ENCODE measurements at places on chromosomes 11 and 22.

DNA sequence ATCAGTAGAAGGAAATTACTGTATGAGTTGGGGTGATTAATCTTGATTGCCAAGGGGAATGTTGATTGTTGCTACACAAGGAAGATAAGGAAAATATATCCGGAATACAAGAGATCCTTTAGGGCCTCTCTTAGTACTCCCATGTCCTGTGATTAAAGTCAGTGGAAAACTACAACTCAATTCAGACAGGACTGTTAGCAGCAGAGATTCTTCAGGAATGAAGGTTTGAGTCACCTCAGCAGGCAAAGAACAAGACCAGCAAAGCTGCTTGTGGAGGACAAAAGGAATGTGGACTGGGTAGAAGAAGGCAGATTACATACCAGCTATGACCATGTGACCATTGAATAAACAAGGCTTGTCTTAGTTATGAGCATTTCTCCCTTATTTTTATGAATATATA is 478.2 kb downstream of the BUD13 start:
- DNase-seq = no peak

DNA sequence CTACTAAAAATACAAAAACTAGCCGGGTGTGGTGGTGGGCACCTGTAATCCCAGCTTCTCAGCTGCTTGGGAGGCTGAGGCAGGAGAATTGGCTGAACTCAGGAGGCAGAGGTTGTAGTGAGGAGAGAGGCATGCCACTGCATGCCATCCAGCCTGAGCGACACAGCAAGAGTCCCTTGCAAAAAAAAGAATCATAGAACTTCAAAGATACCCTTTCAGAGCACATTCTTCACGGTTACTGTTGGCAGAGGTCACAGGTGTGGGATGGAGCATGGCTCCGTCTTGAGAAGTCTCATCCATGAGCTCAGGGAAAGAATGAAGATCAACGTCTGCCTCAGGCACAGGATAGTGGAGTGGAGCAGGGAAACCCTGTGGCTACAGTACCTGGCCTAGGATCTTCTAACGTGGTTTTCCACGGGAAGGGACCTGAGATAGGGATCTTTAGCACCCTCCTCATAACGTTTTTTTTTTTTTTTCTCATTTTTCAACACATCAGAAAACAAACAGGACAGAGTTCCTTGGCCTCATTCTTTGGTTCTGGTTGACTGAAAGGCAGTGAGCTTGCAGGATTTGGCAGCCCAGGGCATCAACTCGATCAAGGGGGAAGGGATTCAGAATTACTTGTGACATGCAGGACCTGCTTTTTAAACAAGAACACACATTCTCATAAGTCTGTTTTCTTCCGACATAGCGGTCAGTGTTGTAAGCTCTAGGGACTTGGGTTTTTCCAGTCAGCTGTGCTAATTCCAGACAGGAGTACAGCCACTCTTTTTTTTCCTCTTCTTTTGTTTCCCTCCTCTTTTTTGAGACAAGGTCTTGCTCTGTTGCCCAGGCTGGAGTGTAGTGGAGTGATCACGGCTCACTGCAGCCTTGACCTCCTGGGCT is 22.8 kb downstream of the F2 start:
- DNase-seq = no peak

DNA sequence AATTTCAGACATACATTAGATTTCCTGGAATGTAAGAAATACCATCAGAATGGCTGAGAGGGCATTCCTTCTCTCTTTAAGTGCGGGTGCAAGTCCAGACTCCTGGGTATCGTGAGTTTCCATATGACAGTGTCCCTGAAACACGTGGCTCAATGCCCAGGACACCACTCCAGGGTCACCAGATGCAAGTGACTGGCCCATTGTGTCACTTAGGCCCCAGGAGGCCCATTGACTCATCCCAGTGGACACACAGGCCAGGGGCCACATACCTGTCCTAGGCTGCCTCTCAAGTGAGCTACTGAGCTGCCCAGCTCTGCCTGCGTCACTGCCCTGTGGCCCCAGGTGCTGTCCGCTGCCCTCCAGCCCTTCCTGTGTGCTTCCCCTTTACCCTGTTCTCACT is 18.5 kb downstream of the FBLN1 start:
- no peak for DNase-seq

- no peak for DNase-seq
Observed at GRCh38 chr22:34973926-34974325, 92.0 kb upstream of the ISX start.
